ENCODE measurements at places on chromosomes 7 and 10.

DNA sequence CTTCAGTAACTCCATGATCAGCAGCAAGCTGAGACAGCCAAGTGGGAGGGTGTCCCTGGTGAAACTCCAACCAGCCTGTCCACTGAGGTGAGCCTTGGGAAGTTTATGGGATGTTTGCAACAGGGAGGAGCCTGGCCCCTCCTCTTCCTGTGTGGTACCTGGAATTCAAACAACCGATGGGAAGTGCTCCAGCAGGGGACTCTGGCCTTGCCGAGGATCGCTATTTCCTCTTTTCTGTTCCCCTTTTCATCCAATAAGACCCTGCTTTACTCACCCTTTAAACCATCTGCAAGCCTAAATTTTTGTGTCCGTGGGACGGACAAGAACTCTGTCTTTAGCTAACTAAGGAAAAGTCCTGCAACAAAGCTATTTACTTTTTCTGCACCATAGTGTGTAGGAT is 491.1 kb upstream of the ZMIZ1 start:
- DNase-seq = no peak

DNA sequence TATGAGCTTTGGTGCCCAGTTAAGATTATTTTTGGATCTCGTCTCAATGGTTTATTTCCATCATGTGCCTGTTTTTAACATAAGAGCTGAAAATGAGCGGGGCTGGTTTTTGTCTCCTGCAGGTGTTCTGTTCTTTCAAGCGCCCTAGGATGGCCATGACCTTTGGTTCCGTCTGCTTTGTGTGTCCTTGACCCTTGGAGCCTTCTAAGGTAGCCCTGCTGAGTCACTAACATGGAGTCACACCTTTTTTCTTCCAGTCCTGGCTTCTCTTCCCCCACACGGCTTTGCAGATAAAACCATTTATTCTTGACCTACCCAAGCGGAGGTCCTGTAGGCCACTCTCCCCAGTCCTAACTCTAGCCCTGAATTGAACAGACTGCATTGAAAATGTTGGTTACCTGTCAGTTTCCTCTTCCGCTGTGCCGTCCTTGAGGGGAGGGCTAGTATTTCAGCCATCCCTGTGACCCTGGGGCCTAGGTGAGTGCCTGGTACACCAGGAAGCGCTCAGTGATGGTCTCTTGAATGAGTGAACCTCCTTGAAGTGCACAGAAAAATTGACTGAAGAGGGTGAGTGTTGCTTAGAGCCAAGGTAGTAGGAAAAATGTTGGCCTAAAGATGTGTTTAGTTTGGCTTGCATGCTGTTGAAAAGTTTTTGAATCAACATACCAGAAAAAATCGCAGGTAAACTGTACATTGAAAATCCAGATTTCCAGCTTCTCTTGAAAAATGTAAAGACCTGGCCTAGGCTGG is 48.0 kb downstream of the CAMK1D start:
- no peak for DNase-seq

DNA sequence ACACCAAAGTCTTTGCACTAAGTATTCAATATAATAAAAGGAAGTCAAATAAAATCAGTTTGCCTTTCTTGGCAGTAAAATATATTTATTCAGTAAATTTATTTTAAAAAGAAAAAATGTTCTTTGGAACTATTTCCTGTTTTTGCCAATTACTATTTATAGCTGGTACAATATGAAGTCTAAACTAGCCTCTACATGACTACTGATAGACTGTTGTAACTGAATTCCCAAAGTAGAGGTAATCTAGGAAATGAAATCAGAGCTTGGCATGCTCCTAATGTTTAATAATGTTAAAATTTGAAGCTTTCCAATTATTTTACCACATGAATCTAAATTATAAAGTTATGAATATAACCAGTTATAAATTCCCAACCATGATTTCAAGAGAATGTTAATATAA is 385.5 kb downstream of the SEMA3D start:
- DNase-seq = no peak

DNA sequence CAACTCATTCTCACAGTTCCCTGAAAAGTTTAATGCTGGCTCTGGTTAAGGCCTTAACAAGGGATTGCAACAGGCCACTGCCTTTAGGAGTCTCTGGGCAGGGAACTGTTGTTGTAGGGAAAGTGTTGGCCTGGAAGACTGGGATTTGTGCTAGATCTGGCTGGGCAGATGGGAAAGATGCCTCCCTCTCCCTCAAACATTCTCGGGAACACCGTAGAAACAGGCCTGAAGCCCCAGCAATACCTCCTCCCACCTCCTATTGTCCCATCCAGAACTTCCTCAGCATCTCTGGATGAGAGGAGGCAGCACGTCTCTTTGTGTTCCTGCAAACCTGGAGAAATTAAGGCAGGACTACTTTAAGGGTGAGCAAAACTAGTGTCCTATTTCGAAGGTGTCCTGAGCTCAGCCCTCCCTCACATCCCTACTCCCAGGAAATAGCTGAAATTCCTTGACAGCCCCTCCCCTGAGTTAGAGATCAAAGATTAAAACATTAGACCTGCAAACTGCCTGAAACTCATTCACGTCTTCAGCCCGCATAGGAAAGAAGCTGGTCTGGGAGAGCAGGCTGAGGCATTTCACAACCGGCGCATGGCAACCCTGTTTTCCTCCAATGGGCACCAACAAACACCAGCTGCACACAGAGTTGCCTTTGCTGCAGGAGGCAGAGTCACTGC is 10.9 kb upstream of the MAP3K8 start:
- DNase-seq = no peak

GRCh38 chr7:32033006-32033405 is 37.2 kb downstream of the PDE1C start:
- no peak for DNase-seq

- no peak for DNase-seq
Measured at GRCh38 chr7:152663931-152664330, 12.0 kb downstream of the XRCC2 start.

GRCh38 chr10:26000971-26001370 is 66.9 kb downstream of the MYO3A start:
- DNase-seq = no peak

- no peak for DNase-seq
Measured at GRCh38 chr7:30143748-30144251, 9.0 kb downstream of the MTURN start.

GRCh38 chr7:14902589-14903067 is at the start of gene DGKB:
TSS of gene DGKB (minus strand) at chr7:14902751.
- no peak for DNase-seq

- no peak for DNase-seq
Measured at GRCh38 chr10:12758271-12758670, 243.2 kb downstream of the CCDC3 start.

- DNase-seq = no peak
Measured at GRCh38 chr10:77164616-77165311, 472.8 kb downstream of the KCNMA1 start.

- DNase-seq = peak; percentile 87
Measured at GRCh38 chr10:91409869-91410637, at the start of gene HECTD2. TSS of gene HECTD2 (plus strand) at chr10:91410344. CDS start at chr10:91410439, 95 bp downstream.

GRCh38 chr7:146177301-146177700 is 60.7 kb downstream of the CNTNAP2 start:
- no peak for DNase-seq

DNA sequence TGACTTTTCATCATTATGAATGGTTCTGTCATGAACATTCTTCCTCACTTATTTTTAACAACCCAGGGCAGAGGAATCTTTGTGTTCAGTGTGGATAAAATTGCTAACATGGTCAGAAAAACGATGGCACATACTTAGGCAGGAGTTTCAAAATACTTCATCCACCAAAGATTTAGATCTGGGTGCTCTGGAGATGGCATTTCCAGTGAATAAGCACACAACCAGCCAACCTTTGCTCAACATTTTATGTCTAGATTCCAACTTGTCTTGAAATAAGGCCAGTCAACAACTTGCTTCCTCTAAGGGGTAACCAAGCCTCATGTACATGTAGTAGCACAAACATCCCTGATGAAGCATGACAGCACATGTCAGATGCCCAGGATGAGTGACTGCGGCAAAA is 33.4 kb upstream of the ADRB1 start:
- no peak for DNase-seq

- no peak for DNase-seq
Measured at GRCh38 chr10:44883593-44884331, 27.4 kb upstream of the TMEM72 start.

- no peak for DNase-seq
Measured at GRCh38 chr7:131299074-131299473, 28.6 kb upstream of the MKLN1 start.

DNA sequence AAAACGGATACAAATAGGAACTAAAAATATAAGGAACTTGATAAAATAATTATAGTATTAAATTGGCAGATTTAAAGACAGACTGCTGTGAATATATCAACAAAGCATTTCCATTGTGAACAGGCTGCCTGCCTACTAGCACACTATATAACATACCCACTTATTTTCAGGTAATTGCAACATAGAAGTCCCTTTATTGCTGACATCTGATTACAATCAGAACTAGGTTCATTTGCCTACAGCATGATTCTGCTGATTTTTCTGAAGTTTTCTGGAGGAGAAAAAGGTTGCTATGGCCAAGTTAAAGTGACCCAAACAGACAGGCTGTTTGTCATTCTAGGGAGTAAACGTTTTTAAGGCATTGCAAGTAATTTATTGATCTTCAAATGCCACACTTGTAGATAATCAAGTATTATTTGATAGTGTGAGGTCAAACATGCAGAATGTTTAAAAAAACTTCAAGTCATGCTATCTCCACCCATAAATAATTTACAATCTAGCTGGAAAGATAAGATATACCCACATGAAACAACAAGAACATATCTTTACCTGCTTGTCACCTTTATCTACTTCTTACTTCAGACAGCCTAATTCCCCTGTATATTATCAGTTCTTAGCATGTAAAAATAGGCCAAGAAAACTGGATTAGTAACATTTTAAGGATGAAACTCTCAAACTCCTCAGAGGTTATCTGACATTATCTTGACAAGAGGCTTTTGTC is 40.5 kb downstream of the MTPN start:
- no peak for DNase-seq

DNA sequence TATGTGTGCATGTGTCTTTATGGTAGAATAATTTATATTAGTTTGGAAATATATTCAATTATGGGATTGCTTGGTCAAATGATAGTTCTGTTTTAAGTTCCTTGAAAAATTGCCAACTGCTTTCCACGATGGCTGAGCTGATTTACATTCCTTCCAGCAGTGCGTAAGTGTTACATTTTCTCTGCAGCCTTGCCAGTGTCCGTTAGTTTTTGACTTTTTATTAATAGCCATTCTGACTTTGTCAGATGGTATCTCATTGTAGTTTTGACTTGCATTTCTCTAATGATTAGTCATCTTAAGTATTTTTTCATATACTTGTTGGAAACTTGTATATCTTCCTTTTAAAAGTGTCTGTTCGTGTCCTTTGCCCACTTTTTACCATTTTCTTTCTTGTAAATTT is 434.2 kb upstream of the POT1 start:
- no peak for DNase-seq

DNA sequence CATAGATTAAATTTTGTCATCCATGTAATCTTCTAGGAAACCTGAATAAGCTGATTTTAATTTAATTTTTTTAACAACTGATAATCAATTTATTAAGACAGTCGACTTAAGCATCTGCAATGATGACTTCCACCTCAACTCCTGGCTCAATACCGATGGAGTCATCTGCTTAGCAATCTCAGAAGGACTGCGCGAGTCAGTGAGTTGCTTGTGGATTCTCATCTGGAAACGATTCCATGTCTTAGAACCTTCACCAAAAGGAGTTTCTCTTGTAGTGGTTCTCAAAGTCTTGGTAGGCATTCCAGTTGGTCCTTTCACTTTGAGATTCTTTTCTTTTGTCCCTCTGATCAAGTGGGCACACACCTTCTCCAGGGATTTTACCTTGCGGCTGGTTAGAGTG is 85.5 kb downstream of the XRCC2 start:
- no peak for DNase-seq

DNA sequence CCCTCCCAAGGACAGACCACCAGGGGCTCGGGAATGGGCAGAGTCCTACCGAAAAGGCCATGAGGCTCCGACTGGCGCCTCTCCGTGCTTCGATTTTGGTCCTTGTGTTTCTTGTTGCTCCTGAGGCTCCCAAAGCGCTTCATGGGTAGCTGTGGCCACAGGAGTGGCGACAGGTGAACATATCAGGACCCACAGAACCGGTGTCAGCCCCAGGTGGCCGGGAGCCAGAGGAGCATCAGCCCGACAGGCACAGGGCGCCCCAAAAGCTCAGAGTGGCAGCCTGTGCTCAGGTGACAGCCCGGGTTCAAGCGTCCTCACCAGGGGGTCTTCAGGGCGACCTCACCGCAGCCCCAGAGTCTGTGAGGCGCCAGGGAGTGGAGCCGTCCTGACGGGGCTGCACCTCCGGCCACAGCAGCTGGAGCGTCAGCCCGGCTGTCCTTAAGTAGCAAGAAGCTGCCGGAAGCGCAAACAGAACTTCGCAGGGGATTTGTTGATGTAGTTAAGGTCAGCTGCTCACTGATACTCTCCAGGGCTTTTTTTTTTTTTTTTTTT is 141.0 kb downstream of the PRKAG2 start:
- DNase-seq = no peak

DNA sequence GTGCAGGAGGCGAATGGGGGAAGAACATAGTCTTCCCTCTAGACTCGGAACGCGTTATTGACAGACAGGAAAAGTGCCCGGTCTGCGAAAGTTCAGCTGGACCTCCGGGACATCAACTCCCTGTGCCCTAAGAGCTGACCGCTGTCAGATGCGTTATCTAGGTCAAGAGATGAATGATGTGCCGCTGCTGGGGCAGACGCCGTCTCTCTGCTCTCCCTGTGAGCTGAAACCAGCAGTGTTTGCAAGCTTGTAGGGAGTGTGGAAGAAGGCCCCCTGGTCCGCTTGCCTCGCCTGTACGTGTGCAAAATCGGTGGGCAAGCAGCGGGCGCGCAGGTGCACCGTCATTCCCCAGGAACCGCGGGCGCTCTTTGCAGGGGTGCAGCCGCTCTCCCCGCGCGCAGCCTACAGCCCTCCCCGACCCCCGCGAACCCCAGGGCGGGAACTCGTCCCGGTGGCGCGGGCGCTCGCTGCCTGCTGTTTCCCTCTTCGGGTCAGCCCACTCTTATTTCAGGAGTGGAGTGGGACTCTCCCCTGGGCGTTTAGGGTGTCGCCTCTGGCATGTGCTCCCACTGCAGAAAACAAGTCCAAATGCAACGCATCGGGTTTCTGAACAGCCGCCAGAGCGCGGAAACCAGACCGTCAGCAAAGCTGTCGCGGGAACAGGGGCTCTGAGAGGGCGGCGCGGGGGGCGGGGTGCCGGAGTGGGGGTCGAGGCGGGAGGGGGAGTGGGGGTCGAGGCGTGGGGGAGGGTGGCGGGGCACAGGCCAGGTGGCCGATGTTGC is 1.8 kb upstream of the PFKFB3 start:
- DNase-seq = peak; percentile 20

- no peak for DNase-seq
Measured at GRCh38 chr10:79129361-79129997, 60.7 kb downstream of the ZMIZ1 start.

GRCh38 chr10:90051474-90051873 is 350.1 kb downstream of the KIF20B start:
- DNase-seq = no peak

Measured in naive B cell (primary cell).